ACHN (cell line): ENCODE measurements at places on chromosomes 13 and 19.

- DNase-seq, result no peak
Measured at GRCh38 chr13:33284916-33285315, 639 bp downstream of the STARD13 start.

DNA sequence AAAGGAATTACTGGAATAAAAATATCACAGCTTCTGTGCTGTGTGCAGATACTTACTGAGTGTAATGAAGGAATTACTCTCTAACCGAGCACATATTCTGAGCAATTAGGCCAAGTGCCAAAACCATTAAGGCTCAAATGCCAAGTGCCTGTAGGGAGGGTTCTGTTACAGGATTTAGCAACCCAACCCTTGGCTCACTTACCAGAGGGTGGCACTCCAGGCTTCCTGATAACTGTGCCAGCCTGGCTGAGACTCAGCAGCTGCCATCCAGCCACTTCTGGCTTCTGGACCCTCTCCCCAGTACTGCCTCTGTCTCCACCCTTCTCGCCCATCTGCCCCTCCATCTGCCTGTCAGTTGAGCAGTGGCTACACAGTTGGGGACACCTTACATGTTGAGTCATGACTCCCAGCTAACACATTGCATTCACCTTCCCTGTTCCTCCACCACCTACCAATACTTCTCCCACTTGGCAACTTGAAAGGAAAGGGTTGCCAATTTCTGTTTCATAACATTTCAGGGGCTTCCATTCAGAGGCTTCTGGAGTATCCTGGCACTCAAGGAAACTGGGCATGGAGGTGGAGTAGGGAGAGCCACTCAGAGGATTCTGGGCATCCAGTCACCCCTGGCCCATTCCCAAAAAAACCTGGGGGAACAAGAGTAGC lies 110.5 kb downstream of the COG6 start:
- no peak for DNase-seq

DNA sequence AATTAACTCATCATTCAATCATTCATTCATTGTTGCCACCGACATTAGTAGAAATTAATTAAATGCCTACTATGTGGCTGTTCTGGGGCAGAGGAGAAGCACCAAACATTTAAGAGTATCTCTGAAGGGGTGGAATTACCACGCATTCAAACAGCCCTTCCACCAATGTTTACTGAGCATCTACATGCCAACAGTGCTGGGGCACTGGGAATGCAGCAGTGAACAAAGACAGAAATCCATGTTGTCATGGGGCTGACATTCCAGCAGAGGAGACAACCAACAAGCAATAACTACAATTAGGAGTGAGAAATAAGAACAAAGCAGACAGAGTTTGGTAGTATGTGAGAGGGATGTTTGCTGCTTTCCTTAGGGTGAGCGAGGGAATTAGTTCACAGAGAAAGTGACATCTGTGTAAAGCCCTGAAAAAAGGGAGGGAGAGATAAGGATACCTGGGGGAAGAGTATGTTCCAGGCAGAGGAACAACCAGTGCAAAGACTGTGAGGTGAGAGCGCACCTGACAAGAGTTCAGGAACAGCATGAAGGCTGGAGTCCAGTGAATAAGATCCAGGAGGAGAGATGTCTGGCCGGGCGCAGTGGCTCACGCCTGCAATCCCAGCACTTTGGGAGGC lies 1.3 kb upstream of the PAK4 start:
- DNase-seq, result no peak

GRCh38 chr13:28557725-28558520 lies 63.0 kb upstream of the FLT1 start:
- peak; percentile 21 for DNase-seq

GRCh38 chr19:16940626-16941025 lies 51.8 kb downstream of the F2RL3 start:
- DNase-seq, result no peak

- DNase-seq, result no peak
Measured at GRCh38 chr19:47490031-47490430, 6.0 kb upstream of the KPTN start.

DNA sequence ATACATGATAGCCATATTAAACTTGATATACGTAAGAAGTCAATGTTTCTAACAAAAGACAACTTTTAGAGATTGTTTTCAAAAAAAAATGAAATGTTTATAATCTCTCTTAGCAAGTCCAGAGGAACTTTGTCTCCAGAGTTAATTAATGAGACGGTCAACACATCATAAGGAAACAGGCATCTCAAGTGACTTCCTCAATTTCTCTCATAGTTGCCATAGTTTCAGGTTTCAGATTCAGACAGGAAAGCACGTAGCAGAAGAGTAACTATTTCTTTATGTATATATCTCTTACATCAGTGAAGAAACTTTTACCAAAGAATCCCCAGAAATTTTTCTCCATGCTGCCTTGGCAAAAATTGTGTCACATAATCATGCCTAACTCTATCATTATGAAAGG lies 159.6 kb upstream of the ATXN8OS start:
- DNase-seq, result no peak

DNA sequence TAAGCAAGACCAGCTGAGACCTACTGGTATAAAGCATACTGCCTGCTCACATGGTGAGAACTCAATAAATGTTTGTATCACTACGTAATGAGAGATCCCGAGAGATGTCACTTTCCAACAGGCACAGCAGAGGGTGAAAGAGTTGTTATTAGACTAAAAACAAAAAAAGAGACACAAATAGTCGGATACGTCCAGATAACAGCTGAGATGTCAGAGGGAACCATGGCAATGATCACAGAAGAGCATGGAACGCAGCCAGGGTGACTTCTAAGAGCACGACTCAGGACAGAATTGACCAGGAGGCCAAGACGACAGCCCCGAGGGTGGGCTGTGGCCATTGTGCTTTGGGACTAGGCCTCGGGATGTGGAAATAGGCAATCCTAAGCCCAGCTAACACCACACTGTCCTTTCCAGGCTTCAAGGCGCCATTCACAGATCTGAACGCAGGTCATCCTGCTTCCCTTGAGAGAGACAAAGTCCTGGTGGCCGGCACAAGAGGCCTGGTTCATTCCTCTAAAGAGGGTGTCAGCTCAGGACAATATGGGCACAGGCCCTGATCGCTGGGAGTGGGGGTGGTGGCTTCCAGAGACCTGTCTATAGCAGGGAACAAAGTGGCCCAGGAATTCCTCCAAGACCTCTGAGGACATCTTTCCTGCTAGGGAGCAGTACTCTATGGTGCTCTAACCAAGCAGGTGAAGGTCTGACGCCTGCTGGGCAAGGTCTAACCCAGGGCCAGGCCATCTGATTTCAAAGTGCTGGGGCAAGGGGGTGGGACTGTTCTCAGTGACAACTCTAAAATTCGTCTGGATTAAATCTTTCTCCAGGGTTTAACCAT lies 3.2 kb downstream of the SH3GL1 start:
- no peak for DNase-seq

- no peak for DNase-seq
Measured at GRCh38 chr19:19420570-19421298, 15.3 kb downstream of the GATAD2A start.

- DNase-seq, result peak; percentile 65
Measured at GRCh38 chr19:10269333-10270179, 1.4 kb upstream of the ICAM1 start.

- no peak for DNase-seq
Measured at GRCh38 chr13:46035066-46035465, 17.5 kb downstream of the ZC3H13 start.

- DNase-seq, result no peak
Measured at GRCh38 chr13:80145171-80145690, 195.7 kb downstream of the SPRY2 start.

DNA sequence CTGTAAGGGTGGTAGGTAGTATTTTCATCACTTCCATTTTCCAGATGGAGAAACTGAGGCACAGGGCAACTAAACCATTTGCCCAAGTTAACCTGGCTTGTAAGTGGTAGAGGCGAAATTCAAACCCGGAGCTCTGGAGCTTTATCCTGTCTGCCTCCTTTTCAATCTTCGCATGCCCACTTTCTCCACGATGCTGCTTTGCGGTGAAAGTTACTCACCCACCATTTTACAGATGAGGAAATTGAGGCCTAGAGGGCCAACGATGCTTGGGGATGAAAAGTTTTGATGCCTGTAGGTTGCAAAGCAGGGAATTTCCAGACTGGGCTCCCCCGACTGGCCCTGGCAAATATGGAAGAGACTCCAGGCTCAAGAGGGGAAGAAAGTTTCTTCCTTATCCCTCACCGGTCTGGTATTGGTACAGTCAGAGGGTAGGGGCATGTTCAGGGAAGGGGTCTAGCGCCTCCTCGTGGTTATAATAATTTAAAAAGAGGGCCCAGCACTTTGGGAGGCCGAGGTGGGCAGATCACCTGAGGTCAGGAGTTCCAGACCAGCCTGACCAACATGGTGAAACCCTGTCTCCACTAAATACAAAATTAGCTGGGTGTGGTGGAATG lies 1.9 kb upstream of the SH2D3A start:
- peak; percentile 25 for DNase-seq

DNA sequence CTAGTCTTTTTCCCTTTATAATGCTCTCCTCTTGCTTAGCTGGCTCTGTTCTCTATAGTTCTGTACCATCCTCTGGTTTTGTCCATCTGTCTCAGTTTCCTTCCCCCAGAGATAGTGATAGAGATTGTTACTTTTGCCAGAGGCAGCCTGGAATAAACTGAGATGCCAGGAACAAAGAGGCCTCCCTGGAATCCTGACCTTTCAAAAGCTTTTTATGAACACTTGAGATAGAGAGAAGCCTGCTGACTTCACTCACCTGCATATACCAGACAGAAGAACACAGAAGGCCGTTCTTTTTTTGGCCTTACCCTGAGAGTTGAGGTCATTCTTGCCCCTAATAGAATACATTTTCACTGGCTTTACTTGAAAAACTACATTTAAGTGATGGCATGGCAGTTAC lies 150.2 kb downstream of the LHFPL6 start:
- DNase-seq, result no peak

DNA sequence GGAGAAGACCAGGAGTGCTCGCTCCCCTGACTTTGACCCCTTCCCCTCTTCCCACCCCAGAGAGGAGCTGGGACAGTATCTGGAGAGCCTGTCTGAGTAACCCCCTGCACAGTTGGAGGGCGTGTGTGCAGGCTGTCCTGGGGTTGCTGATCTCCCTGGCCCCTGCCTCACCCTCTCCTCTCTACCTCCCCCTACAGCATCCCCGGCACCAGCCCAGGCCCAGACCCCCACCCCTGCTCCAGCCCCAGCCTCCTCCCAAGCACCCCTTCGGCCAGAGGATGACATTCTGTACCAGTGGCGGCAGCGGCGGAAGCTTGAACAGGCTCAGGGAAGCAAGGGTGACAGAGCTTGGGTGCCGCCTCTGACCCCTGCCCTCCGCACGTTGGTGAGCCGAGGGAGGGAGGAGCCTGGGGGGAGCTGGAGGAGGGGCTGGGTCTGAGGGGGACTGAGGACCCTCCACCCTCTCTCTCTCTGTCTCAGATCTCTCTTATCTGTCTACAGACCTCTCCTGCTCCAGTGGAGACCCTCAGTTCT lies 8.7 kb downstream of the PROSER3 start:
- DNase-seq, result no peak

DNA sequence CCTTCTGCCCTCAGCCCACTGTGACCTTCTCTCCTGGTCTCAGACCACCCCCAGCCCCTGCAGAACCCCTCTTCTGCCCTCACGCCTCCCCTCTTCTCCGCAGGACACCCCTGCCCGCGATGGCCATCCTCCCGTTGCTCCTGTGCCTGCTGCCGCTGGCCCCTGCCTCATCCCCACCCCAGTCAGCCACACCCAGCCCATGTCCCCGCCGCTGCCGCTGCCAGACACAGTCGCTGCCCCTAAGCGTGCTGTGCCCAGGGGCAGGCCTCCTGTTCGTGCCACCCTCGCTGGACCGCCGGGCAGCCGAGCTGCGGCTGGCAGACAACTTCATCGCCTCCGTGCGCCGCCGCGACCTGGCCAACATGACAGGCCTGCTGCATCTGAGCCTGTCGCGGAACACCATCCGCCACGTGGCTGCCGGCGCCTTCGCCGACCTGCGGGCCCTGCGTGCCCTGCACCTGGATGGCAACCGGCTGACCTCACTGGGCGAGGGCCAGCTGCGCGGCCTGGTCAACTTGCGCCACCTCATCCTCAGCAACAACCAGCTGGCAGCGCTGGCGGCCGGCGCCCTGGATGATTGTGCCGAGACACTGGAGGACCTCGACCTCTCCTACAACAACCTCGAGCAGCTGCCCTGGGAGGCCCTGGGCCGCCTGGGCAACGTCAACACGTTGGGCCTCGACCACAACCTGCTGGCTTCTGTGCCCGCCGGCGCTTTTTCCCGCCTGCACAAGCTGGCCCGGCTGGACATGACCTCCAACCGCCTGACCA lies 3.3 kb downstream of the LRFN3 start:
- DNase-seq, result no peak

DNA sequence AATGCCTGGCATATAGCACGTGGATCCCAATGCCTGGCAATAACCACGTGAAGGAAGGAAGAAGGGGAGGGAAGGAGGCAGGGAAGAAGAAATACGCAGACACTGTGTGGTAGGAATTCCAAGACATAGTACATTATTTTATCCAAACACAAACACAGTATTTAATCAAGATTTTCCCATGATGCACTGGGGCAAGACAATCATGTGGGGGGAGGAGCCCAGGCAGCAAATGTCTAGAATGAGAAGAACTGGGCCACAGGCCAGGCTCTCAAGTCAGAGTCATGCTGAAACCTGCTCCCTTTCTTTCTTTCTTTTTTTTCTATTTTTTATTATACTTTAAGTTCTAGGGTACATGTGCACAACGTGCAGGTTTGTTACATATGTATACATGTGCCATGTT lies 717.9 kb downstream of the UQCRFS1 start:
- DNase-seq, result no peak

DNA sequence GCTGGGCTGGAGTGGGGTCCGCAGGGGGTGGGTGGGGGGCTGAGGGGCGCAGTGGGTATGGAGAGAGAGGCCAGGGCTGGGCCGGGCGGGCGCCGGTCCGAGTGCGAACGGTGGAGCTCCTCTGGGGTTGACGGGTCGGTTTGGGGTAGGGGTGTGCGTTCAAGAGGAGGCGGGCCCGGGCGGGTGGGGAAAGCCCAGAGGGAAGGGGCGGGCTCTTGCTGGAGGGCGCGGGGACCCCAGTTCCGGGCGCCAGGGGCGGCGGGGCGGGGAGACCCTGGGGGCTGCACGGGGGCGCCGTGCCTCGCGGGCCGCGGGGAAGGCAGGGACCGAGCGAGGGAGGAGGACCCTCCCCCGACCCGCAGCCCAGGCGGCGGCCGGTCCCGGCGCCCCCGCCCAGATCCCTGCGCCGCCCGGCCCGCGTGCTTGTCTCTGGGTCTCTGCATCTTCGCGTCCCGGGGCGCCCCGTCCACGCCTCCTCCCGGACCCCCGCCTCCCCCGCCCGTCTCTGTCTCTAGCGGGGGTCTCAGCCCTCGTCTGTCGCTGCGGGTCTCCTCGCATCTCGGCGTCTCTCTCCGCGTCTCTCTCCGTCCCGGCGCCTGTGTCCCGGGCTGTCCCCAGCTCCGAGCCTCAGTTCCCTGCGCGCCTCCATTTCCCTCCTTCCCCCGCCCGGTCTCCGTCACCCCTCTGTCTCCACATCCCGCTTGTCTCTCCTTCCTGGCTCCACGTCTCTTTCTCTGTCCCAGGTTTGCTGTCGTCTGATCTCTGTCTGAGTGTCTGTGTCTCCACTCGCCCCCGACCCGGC lies 8.3 kb upstream of the SHISA7 start:
- no peak for DNase-seq
